RCC 7860 (cell line): ENCODE measurements at places on chromosomes 11 and 22.

DNA sequence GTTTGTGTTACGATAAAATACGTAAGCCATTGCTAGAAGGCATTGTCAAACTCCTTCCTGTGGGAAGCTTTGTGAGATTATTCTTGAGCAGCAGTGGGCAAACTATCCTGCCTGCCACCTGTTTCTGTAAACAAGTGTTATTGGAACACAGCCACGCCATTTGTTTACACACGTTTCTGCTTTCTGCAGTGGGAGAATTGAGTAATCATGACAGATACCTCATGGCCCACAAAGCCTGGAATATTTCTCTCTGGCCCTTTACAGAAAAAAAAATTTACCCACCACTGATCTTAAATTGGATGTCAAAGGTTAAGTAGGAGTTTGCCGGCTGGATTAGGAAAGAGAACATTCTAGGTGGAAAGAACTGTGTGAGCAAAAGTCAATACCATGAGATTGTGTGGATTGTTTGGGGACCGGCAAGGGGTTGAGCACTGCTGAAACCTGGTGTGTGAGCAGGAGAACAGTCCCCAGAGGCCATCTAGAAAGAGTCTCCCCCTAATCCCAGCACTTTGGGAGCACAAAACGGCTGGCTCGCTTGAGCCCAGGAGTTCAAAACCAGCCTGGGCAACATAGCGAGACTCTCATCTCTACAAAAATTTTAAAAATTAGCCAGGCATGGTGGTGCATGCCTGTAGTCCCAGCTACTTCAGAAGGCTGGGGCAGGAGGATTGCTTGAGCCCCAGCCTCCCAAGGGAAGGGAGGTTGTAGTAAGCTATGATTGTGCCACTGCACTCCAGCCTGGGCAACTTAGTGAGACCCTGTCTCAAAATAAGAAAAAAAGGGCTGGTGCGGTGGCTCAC is 6.0 kb upstream of the PLA2G6 start:
- DNase-seq = no peak

GRCh38 chr11:74269161-74269811 is 42.2 kb downstream of the P4HA3 start:
- DNase-seq = no peak

DNA sequence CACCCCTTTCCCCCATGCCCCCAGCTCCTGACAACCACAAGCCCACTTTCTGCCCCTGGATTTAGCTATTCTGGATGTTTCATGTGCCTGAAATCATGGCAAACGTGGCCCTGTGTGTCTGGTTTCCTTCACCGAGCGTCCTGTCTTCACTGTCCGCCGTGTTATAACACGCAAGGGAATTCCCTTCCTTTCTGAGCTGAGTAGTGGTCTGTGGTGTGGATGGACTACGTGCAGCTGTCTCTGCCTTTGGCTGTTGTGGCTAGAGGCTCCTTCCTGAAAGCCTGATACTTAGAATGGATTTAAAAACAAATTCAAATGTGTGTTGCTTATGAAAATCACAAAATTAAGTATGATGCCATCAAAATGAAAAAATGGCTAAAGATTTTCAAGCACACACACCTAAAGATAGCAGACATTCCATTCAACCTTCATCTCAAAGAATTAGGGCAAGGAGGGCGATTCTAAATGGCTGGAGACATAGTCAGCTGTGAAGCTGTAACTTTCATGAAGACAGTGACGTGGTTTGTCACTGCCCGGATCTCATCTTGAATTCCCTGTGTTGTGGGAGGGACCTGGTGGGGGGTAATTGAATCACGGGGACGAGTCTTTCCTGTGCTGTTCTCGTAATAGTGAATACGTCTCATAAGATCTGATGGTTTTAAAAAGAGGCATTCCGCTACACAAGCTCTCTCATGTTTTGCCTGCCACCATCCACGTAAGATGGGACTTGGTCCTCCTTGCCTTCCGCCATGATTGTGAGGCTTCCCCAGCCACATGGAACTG is 30.5 kb downstream of the KCNQ1 start:
- DNase-seq = no peak

GRCh38 chr11:93737904-93738612 is 3.2 kb downstream of the TAF1D start:
- peak; percentile 25 for DNase-seq
